ENCODE measurements at places on chromosomes 1 and 21. TPM values are rescaled to one million over a fixed set of nuclear protein-coding genes. Genes with fewer than 3 reads are reported as not detected.

DNA sequence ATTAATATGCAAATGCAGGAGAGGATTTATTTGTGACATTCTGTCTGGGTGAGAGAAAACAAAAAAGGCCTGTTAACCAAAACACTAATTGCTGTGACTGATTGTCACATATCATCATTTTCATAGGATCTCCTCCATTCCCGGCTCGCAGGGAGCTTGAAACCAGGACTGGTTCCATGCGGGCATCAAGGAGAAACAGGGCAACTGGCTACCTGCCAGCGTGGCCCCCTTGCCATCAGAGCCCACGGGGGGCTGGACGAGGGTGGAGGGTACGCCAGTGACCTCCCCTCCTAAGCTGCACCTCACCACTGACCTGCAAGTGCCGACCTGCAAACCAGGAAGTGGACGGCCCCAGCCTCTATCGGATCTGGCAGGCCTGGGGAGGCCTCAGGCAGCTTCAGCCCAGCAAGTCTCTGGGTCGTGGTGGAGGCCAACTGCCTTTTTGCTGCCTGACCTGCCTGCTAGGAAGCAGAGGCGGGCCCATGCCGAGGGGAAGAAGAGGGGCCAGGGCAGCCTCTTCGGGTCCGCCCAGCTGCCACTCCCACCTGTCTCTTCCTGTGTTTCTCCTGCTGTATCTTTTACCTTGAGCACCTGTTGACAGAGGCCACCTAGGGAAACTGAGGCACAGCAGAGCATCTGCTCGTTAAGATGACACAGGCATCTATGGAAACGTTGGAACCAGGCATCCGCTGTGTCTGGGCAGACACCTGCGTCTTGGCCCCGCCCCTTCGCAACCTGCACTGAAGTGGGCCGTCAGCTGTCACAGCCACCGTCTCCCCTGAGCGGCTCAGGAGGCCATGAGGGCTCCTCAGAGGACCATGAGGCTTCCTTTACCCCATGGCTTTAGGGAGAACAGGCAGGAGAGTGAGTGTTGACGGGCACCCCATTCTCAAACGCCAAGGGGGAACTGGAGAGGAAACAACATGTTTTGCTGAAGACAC, 74.8 kb downstream of the CASZ1 start:
- no peak for DNase-seq

FMO2 gene
- not detected for total RNA-seq

- no peak for DNase-seq
Measured at GRCh38 chr1:225876900-225877510, 5.2 kb downstream of the TMEM63A start.

- DNase-seq: no peak
Measured at GRCh38 chr1:174408146-174408545, 39.6 kb upstream of the GPR52 start.

DNA sequence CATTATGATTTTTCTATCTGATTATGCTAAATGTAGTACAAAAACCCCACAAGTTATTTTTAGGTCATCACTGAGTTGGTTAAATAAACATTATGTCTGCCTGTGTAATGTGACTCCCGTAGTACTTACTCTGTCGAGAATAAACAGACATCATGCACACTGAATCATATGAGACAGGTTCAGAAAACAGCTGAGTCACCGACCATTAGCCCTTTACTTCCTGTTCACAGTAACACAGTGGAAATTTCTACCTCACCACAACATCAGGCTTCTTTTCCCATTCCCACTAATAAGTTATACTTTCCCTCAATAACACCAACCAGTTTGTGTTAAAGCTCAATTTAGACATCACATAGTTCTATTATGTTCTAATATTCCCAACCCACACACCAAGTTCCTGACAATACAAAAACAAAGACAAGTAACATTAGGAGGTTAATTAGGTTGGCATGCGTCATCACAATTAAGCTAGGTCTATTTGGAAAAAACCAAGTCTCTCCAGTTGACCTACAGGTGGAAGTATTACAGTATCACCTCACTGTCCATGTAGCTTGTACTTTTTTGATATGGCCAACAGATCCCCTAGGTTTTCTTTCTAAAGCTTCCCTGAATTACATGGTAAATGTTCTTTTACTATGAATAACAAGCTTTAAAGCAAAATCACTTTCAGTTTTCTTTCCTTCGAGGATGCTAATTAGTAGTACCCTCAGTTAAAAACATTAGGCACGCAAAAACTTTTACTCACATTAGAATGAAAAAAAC, 154.2 kb downstream of the EIF4G3 start:
- DNase-seq: peak; percentile 29

LCE1B gene
- total RNA-seq: not detected
